ENCODE measurements at places on chromosomes 2 and 18. TPM values are rescaled to one million over a fixed set of nuclear protein-coding genes. Genes with fewer than 3 reads are reported as not detected.

The MRO gene
- total RNA-seq = 0.86 TPM

The TGFA gene
- 15.6 TPM for total RNA-seq

The CPLX4 gene
- not detected for total RNA-seq

DNA sequence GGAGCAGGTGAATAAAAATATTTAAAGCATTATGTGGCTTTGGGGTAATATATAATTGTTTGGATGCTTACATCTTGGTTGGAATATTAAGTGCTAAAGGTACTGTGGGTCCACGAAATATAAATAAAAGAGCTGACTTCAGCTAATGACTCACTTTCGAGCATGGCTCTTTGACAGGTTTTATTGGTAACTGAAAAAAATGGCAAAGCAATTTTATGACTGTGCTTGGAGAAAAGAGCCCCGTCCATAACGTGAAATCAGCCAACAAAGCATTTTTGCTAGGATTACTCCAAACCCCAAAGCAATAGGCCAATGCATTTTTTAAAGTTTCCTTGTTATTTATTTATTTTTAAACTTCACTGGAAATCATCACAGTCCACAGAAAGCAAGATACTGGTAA lies 397.2 kb upstream of the CDH19 start:
- no peak for DNase-seq

DNA sequence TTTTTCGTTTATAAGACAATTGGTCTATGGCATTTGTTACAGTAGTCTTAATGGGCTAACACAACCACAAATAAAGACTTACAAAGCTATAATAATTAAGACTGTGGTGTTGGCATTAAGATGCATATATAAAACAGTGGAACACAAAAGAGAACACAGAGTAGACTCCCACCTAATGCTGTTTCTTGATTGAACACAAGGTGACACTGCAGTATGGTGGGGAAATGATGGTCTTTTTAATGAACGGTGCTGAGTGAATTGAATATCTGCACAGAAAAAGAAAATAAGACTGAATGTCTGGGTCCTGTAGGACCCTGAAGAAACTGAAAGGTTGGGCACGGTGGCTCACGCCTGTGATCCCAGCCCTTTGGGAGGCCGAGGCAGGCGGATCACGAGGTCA lies 1136.6 kb upstream of the NXPH2 start:
- no peak for DNase-seq

GRCh38 chr2:65527451-65528240 lies 95.2 kb upstream of the SPRED2 start:
- DNase-seq = no peak

The FRZB gene
- total RNA-seq = 0.76 TPM

Data from left lung (tissue), 14 donors.